Neural crest cell (in vitro differentiated cells): ENCODE measurements at places on chromosomes 5 and 9. TPM values are rescaled to one million over a fixed set of nuclear protein-coding genes. Genes with fewer than 3 reads are reported as not detected.

Gene SLC22A4
- total RNA-seq = 0.47 and 0.68 TPM in 2 replicates

Gene CMYA5
- 0.44 and 0.73 TPM in 2 replicates for total RNA-seq

GRCh38 chr9:10523164-10523563 is 89.6 kb downstream of the PTPRD start:
- no peak for DNase-seq

DNA sequence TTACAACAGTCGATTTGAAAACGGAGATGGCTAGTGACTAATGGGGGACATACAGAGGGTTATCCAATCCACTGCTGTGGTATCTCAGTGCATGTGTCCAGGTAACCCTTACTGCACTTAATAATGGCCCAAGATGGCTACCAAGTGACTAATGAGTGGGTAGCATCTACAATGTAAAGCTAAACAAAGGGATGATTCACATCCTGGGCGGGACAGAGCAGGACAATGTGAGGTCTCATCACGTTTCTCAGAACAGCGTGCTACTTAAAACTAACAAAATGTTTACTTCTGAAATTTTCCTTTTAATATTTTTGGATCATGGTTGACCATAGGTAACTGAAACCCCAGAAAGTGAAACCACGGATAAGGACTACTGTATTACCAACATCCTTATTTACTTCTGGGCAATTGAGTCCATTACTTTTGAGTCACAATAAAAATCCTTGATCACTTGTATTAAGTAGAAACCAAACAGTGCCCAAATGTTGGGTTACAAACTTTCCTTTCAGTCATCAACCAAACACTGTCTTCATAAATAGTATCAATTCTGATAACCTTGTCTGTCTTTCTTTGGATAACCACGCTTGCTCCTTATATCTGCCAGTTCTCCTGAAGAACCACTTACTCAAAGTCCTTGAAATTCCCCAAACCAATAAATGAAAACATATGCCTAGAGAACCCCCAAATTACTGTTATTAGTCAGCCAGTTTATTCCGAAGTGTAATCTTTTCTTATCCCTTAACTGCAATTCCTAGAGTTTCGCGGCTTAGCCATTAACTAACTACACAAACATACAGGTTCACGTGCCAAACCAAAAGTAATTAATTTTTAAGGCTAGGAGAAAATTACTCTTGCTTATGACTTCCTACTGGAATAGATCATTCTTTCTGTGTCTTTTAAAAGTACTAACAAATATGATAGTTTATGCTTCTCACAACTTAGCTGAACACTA is 59.7 kb downstream of the ELL2 start:
- no peak for DNase-seq

DNA sequence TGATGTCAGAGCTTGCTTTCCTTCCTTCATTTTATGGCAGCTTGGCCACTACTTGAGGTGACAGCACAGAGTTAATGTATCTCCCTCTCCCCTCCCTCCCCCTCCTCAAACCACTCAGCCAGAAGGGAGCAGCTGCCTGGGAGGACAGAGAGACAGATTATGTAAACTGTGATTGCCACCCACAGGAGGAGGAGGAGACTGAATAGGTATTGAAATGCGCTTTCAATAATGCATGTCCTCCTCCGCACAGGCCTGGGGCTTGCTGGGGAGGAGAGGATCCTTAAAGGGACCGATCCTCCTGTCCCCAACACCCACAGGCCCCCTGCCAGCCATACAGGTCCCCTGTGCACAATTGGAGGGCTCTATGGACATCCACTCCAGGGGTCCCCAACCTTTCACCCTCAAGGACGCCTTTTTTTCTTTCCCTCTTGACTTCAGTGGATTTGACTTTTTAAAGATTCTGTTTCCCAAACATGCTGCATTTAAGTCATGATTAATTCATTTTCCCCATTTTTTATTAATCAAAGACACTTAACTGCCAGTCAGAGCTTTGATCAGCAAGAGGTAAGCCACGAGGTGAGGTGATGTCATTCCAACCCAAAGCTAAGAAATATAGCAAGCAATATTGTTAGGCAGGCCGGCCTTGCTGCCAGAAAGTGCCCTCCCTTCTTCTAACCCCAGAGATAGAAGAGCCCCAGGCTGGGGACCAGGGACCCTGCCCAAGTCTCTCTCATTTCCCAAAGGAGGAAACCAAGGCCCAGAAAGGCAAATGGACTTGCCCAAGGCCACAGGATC is 47.5 kb upstream of the CPLX2 start:
- no peak for DNase-seq

GRCh38 chr5:3201941-3202340 is 393.7 kb upstream of the IRX1 start:
- DNase-seq = no peak

DNA sequence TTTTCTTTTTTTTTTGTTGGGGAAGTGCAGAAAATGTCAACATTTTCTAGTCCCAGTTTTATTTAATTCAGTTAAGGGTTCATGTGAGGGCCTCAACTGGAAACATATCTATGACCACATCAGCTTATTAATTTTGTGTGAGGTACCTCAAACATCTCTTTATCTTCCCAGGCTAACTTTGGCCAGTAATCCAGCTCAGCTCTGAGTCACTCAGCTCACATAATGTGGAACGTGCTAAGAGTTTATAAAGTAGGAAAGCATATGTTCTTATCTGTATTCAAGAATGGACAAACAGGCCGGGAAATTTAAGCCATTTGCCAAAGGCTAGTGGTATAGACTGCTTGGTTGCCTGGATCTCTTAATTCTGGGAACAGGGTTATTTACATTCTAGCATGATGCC is 118.4 kb downstream of the INSYN2B start:
- no peak for DNase-seq
